ENCODE measurements at places on chromosomes 3 and 15.

DNA sequence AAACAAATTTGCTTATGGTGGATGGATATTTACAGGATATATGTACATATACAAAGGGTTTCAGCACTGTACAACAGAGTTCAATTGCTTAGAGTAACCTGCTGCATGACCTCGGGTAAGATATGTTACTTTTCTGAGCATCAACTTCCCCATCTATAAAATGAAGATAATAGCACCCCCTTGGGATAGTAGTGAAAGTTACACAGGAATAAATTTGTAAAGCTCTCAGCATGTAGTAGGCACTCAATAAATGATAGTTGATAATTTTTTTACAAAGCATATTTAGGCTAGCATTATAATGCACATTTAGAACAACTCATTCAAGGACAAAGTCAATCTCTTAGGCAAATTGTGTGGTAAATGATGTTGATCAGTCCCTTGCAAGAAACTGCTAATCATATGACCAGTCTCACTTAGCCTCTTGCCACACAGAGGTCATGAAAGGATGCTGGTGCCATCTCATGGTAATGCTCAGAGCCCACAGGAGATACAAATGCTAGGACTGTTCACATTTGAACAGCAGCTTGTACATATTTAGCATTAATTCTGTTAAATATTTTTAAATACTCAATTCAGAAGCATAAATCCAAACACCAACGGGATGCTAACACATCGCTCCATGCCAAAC, 123.9 kb downstream of the MAGI1 start:
- DNase-seq, result no peak

GRCh38 chr3:187382609-187383151, 14.5 kb downstream of the RTP4 start:
- no peak for DNase-seq

DNA sequence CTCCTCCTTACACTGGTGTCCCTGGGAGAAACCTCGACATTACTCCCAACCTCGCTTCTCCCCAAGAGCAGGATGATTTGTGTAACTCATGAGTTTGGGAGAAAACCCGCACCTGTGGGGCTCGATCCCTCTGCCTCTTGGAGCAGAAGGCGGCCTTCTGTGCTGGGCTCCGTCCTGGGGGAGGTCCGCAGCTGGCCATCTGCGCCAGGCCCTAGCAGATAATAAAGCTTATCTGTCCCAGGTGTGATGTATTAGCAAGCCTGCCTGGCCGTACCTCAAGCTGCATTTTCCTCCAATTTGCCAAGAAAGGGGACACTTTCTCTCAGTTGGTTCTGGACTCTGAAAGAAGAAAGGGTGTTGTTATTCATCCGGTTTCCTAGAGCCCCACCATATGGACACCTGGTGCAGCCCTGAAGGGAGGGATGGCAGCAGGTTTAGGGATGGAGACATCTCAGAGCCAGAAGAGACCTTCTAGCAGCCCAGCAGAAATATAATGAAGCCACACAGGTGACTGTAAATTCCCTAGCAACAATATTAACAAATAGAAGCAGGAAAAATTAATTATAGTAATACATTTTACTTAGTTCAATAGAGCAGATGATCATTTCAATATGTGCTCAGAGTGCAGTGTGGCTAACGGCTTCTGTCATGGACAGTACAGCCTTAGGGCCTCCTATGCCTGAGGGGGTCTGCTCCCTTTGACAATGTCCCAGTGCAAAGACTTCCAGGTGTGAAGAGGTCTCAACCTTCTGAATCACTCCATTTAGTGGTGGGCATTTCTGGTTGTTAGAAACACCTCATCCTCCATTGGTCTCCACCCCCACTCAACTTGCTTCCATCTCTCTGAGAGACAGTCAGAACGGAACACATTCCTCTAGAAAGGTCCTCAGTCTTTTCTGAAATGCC, 94.8 kb downstream of the CPN2 start:
- DNase-seq, result no peak

DNA sequence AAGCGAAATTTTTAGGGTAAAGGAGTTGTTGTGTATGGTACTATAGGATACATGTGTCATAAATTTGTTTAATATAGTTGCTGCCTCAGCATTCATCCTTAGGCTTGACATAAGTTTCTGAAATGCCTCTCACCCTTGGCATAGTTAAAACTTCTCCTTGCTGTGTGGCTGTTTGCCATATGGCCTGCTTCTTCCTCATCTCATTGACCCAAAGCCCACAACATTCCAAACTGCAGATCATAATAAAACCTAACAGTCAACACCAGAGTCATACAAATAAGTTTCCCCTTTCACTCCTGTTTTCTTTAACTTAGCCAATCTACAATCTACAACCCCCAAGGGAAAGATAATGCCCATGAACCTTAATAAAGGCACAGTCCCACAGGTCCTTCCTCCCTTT, 136.6 kb downstream of the TMCC1 start:
- DNase-seq, result no peak

GRCh38 chr15:58362262-58362922, 69.4 kb upstream of the LIPC start:
- no peak for DNase-seq

- no peak for DNase-seq
Observed at GRCh38 chr3:153348457-153349107, 186.6 kb downstream of the RAP2B start.

DNA sequence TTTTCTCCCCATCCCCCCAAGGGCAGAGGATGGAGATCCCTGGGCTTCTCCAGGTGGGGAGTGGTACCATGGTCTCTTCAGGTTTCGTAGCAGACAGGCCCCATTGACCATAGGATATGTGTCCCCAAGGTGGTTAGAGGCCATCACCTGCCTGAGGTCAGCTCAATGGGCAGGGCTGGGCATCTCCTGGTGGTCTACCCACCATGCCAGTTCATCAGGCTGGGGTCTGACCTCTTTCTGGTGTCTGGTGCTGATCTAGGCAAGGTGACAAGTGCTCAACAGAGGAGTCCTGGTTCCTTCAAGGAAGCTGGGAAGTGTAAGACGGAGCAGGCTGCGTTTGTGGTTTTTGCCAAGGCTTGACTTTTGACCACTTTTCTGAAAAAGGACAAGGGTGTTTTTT, 71.4 kb downstream of the SMAD3 start:
- no peak for DNase-seq

GRCh38 chr3:40178012-40178594, 131.4 kb upstream of the EIF1B start:
- DNase-seq, result no peak

- no peak for DNase-seq
Observed at GRCh38 chr15:58058073-58058472, 7.4 kb downstream of the ALDH1A2 start.

- DNase-seq, result no peak
Observed at GRCh38 chr3:128413003-128413370, 53.7 kb downstream of the DNAJB8 start.

DNA sequence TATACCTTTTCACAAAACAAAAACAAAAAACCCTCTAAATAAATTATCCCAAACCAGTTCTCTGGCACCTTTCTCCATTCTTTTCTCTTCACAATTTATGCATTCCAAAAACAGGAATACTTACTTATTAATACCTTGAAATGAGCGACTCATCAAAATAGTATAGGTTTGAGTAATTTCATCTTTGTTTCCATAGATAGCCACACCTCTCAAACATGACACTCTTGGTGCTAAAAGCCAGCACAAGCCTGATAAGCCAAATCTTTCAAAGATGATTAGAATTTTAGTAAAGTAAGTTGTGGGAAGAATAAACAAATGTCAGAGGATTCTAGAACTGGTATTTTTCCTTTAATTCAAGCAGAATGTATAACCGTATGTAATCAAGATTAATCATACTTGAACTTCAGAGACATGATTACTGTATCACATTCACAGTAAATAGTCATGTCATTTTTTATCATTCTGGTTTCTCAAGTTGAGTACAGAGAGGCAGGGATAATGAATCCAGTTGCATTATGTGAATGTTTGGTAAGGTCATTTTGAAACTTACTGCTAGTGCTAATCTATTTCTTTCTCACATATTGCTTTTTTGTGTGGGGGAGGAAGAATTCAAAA, 12.1 kb upstream of the WDR5B start:
- DNase-seq, result no peak

DNA sequence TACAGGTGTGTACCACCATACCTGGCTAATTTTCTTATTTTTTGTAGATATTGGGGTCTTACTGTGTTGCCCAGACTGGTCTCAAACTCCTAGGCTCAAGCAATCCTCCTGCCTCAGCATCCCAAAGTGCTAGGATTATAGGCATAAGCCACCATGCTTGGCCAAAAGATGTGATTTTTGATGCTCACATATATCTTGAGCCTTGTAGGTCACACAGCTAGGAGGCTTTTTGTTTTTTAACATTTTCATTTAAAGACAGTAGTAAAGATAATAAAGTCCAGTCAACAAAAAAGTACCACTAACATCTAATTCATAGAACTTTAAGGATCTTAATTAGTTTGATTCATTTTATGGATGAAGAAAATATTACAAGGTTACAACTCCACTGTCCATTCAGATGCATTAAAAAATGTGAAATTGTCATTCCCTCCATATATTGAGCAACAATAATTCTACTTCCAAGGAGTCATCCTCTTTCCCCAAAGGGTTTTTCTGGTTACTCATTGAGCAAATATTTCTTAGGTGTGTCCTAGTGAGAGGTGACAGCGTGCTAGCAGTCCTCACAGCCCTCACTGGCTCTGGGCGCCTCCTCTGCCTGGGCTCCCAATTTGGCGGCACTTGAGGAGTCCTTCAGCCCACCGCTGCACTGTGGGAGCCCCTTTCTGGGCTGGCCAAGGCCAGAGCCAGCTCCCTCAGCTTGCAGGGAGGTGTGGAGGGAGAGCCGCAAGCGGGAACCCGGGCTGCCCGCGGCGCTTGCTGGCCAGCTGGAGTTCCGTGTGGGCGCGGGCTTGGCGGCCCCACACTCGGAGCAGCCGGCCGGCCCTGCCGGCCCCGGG, 8.3 kb upstream of the TASOR start:
- no peak for DNase-seq

- no peak for DNase-seq
Observed at GRCh38 chr15:82830427-82831173, 21.2 kb downstream of the WHAMM start.

DNA sequence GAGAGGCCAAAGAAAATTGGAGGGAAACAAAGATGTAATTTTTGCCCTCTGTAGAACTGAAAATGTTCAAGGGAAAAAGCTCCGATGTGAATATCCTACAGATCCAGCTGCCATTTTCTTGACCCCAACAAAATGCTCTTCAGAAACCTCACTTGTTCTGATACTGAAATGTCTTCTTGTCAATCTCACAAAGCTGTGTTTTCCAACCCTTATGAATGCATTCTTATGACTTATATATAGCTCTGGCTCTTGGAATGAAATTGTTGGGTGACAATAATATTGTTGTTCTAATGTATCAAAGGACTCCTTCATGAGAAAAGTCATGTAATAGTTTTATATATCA, 157.1 kb upstream of the TGFBR2 start:
- DNase-seq, result no peak

- no peak for DNase-seq
Observed at GRCh38 chr3:98893740-98894139, 7.8 kb downstream of the DCBLD2 start.

GRCh38 chr3:55467099-55467498, 20.0 kb downstream of the WNT5A start:
- DNase-seq, result no peak

DNA sequence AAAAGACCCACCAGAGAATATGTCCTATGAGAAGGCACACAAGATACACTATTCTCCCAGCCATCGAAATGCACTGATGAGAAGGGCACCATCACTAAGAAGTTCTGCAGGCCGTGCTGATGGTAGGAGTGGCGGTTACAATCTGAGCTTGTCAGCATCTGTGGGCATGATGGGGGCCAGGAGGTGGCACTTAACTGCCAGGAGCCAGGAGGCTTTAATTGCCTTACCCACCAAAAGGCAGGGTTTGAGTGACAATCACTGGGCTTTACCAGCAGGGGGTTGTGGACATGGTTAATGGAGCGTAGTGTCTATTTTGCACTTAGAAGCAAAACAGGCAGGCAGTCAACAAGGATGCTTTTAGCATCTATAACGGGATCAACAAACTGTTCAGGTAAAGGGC, 16.0 kb upstream of the SQOR start:
- no peak for DNase-seq

GRCh38 chr3:160129459-160130061, 95.7 kb upstream of the C3orf80 start:
- DNase-seq, result no peak

GRCh38 chr3:179701176-179701827, 48.5 kb downstream of the USP13 start:
- DNase-seq, result no peak

GRCh38 chr15:93035953-93036810, 52.8 kb downstream of the RGMA start:
- DNase-seq, result peak; percentile 35

GRCh38 chr3:138399766-138400165, 34.6 kb upstream of the ESYT3 start:
- DNase-seq, result no peak

DNA sequence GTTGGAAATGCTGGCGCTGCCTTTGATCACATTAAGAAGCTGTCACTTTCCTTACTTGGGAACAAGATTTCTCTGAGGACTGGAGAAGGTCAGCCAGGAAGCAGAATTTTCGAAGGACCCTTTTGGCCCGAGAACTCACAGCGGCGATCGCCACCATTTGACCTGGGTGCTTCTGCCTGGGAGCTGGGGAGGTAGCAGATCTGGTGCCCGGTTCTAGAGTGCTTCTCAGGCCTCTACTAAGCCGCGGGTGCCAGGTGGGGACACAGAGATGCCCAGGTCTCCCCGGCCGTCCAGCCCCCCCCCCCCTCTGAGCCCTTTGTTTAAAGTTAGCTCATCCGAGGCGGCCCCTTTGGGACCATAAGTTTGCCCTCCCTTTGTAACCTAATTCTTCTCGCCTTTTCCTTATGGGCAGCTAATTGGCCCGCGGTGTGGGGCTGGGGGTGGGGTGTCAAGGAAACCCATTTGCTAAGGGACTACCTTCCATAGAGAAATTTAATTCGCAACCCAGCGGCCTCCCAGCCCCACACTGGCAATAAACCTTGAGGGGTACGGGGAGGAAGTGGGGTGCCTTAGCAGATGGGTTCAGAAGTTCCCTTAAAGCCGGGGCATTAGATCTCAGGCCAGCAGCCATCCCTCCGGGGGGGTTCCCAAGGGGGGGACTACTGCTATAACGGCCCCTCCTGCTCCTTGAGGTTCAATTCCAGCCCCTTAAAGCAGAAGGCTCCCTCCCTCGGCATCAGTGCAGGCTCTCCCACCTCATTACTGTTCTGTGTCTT, 1.9 kb downstream of the GATA2 start:
- no peak for DNase-seq

GRCh38 chr3:71961891-71962290, 176.9 kb upstream of the PROK2 start:
- DNase-seq, result no peak

DNA sequence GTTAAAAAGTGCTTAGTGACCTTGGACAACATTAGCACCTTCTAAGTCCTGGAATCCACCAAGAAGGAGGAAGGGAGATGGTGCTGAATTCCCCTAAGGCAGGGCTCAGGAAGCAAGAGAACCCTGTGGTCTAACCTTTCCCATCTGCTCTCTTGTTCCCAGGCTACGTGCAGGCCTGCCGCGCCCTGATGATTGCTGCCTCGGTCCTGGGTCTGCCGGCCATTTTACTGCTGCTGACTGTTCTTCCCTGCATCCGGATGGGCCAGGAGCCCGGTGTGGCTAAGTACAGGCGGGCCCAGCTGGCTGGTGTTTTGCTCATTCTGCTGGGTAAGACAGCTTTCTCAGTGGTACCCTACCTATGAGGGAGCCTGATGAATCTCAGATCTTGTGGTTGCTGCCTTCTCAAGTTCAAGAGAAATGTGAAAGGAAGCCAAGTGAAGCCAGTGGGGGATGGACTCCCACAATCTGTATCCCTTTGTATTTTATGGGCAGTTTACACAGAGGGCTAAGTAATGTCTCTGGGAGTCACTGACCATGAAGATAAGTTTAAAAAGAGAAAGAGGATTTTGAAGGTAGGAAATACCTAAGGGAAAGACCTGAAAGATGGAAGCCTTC, 4.4 kb downstream of the CLDN11 start:
- DNase-seq, result no peak
